Aorta (tissue), 5 donors: ENCODE measurements at places on chromosomes 16 and 17. TPM values are rescaled to one million over a fixed set of nuclear protein-coding genes. Genes with fewer than 3 reads are reported as not detected.
A peak's percentile ranks its signal among the peaks of the same experiment; 100 is the strongest.

The FBF1 gene
- total RNA-seq: 12.2 TPM

The HSPB9 gene
- not detected for total RNA-seq

The C17orf50 gene
- not detected for total RNA-seq

The TBC1D3E gene
- total RNA-seq: not detected

The MPV17L gene
- total RNA-seq: 5.6 TPM

The HID1 gene
- total RNA-seq: 10.7 TPM

The CES1 gene
- total RNA-seq: 37.3 TPM

GRCh38 chr17:34126496-34126895, 128.6 kb upstream of the CCL2 start:
- DNase-seq: no peak

DNA sequence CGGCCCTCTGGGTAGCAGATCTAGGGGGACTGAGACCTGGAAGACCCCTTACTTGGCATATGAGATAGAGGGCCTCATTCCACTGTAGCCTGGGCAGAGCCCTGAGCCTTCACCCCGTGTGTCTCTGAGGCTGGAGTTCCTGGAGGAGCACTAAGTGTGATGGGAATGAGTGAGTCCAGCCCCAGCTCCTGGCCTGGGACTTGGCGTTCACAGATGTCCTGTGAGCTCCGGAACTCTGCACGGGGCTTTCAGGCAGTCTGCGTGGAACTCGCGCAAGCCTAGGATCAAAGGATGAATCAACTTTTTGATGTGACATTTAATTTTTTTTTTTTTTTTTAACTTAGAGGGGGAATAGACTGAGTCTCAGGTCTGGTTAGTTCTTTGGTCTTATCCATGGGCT, 1.8 kb downstream of the NKD1 start:
- DNase-seq: no peak

DNA sequence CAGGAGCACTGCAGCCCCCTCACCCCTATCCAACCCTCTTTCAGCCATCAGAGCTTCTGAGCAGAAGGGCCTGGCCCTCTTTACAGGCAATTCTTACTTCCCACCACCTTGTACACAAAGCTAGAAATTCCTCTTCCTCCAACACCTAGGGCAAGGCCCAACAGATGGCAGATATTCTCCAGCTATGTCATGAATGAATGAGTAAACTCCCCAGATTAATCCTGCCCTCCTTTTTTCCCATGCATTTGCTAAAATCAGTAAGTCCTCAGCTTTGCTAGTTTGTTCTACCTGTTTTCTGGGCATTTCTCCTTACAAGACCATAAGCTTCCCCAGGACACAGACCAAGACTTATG, 20.4 kb upstream of the MRPS23 start:
- DNase-seq: no peak

GRCh38 chr16:88430524-88431446, 22.3 kb upstream of the ZFPM1 start:
- no peak for DNase-seq

DNA sequence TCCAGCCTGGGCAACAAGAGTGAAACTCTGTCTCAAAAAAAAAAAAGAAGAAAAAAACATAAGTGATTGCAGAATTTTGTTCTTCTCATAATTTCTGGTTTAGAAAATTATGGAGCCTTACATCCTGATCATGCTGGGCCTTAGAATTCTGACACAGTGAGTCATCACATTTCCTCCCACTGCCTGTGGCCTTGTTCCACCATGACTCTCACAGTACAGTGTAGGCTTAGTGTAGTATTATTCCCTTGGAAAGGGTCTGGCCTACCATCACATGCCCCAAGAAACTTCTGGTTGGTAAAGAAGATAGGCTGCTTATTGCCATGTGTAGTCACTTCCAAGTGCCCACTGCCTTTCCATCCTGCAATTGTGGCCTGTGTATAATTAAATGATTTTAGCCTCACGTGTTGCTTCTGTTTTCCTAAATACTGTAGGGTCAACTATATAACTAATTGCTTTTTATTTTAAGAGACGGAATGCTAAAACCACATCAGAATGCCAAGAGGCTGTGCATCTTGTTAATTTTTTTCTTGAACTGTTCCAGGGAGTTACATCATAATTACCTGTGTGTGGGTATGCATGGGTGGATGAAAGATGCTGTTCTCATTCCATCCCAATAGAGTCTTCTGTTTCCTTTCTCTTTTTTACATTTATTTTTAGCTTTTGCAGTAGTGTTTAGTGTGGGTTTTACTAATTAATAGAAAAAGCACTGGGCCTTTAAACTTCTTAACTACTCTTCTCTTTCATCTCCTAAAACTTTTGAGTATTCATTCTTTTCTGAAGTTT, 25.9 kb downstream of the OGFOD1 start:
- DNase-seq: no peak

DNA sequence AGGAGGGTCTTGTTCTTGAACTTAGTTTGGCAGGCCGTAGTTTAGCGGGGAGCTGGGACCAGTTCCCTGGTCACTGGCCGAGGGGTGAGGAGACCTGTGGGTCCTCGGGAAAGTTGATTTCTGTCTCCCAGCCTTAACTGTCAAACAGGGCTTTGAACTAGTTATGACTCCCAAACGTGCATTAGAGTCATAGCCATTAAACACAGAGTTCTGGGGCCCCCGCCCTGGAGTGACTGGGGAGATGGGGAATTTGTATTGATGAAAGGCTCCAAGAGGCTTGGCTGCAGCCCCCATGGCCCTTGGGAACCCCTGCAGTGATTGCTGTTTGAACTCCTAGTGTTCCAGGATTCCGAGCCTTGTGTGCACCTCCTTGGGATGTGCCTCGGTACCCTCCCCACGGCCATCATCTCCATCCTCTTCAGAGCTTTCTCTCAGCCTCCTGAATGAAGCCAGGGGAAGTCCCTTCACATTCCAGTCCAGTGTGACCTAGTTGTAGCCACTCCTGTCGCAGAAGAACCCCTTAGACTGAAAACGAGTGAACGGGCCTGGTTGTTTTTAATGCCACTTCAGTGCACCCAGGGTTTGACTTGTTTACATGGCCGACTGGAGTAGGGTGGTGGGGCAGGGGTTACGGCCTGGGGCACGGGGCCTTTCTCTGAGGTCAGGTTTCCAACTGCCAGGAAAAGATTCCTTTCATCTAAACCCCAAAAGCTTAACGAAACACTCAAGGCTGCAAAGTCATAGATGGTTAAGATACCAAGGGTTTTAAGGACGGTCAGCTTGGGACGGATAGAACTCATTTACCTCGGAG, 1.4 kb downstream of the MPRIP start:
- peak; percentile 80 for DNase-seq

DNA sequence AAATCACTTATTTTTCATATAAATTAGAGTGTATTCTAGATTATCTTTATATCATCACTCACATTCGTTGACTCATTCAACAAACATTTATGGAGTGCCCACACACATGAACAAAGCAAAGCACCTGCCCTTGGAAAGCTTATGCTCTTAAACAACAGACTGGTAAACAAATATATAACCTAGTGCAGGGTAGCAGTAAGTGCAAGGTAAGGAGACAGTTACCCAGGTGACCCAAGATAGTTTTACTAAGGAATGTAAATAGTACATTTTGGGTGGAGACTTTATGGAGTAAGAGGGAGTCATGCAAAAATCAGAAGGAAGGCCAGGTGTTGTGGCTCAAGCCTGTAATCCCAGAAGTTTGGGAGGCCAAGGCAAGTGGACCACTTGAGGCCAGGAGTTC, 40.4 kb upstream of the HELZ start:
- DNase-seq: no peak

DNA sequence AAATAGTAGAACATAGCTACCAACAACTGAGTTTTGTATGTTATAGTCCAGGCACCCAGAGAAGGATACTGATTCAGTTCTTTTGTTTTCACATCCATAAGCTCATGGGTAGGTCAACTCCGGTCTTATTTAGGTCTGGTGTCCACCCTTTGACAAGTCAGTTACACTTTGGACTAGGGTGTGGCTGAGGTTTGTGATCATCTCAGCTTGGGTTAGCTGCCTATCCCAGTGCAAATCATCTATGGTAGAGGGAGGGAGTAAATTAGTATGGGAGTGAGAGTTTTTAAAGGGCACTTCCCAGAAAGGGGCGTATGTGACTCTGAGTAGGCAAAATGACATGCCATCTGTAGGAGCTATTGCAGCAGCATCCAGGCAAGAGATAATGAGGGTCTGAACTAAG, 66.1 kb downstream of the TANC2 start:
- DNase-seq: no peak

DNA sequence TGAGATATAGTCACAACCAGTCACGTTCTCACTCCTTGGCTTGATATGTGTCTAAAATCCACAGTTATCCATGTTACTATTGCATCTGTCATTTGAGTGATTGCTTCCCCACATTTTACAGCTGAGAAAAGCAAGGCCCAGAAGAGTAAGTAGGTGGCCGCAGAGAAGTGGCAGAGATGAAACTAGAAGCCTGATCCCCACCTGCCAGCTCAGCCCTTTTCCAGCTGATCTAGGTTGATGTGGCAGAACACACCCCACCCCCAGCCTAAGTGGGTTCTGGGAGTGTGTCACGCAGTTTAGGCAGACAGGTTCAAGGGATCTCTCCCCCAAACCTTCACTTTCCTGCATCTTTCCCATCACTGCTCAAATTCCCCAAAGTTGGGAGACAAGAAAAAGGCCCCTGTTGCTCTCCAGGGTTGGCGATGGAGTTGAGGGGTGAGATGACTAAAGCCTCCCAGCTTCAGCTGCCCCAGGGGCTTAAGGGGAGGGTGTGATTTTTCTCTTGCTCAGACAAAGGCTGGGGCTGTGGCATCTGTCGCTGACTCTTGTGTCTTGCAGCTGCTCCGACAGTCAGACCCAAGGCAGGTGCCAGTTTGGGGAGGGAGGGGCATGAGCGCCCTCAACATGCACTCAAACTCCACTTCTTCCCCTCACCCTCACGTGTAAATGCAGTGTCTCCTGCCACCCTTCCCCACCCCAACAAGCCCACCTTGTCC, 48.9 kb upstream of the LHX1 start:
- no peak for DNase-seq

- DNase-seq: no peak
Measured at GRCh38 chr17:72049914-72050313, 70.9 kb upstream of the SOX9 start.

- DNase-seq: no peak
Measured at GRCh38 chr16:4082474-4083044, 33.7 kb downstream of the ADCY9 start.
